ENCODE measurements at places on chromosomes 11 and 22.

DNA sequence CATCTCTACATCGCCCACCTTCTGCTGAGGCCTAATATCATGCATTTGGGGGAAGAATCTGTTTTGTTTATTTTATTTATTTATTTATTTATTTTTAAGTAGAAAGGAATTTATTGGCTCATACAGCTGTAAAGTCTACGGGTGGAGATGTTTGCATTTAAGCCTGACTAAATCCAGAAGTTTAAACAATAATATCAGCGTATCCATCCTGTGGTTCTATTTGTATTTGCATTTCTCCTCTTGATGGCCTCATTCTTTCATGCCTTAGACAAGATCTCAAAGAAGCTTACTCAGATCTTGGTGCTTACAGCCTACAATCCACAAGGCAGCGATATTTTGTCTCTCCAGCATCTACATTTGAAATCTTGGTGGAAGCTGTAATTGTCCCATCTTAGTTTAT, 67.1 kb upstream of the CARD18 start:
- DNase-seq, result no peak

DNA sequence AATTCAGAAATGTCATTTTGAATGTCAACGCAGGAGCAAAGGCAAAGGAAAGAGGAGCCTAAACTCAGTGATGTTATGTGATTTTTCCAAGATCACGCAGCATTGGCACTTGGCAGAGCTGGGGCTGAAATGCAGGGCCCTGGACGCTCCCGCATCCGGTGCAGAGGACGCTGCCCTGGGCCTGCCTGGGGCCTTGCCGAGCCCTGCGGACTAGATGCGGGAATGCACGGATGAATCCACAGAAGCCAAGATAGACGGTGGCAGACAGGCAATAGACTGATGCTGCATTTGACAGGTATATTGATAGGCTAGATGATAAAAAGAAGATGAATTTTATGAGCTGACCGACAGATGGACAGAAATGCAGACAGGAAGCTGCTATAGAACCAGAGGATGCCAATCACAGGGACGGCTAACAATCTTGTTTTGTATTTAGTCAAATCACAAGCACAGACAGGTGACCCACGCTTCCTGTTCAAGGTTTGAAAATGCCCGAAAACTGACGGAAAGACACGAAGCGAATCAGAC, 696 bp upstream of the MARK2 start:
- no peak for DNase-seq

DNA sequence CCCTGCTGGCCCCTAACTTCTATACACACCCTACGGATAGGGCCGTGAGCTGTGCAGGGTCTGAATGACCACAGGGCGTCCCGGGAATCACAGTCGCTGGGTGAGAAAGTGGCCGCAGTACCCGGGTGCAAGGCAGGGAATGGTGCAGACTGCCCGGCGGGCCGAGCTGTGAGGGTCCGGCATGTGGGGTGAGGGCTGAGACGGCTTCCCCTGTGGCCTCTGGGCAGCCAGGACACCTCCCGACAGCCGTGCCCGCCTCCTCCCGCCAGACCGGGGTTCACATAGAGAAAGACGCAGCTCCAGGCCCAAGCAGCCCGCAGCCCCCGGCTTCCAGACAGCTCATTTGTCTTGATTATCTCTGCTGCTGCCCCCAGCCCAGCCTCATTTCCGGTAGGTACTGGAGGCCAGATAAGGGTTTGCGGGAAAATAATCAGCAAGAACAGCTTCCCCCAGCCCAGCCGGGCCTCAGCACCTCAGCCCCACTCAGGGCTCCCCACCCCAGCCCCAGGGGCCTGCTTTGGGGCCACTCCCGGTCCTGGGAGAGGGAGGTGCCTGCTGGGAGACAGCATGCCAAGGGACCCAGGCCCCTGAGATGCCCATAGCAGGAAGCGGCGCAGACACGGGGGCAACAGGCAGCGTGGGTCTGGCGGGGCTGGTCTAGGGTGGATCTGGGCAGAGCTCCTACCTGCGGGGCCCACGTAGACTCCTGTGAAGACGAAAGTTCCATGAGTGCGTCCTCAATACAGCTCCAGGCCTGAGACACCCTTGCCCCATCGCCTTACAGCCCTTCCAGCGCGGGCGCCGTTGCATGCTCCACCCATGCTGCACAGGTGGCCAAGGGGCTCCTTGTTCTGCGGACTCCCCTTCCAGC, 123.1 kb downstream of the BRD1 start:
- no peak for DNase-seq

- no peak for DNase-seq
These were observed 94.2 kb downstream of the FCHSD2 start for GRCh38 chr11:73047773-73048371.

DNA sequence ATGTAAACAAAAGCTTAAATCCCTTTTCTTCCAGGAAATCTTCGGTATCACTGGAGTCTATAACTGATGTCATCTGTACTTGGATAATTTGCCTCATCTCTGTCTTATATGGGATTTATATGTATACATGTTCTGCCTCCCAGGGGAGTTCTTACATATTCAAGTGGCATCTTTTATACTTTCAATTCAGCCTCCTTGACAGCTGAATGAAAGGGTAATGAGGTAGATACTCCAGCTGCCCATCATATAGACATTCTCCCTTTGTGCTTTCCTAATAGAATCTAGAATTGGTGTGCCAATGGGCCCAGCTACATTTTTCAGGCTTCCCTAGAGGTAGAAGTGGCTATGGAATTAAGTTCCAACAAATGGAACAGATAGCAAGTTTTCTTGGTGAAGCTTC, 223.8 kb downstream of the LRRC4C start:
- DNase-seq, result no peak

DNA sequence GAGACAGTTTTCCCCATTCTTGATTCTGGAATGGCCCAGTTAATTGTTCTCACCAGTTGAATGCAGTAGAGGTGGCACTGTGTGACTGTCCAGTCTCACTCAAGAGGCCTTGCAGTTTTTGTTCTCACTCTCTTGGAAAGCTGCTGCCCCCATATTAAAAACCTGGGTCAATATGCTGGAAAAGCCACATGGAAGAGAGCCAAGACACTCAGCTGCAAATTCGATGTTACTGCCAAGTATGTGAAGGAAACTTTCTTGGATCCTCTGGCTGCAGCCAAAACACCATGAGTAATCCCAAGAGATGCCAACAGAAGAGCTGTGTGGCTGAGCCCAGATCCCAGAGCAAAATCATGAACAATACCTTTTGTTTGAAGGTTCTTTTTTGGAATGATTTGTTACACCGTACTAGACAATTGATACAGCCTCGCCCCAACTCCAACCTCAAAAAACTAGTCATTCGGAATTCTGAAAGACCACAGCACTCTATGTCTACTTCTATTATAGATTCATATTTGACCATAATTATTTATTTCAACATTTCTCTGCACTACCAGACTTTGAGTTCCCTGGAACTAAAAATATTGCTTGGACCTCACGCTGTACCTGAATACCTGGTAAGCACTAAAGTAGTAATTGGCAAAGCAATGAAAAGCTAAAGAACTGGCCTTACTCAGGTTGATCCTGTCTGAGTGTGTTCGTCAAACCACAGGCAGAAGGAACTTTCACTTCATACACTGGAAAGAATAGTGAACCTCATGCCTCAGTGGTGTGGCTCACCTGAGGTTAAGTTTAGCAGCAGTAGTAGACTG, 378.8 kb downstream of the ETS1 start:
- no peak for DNase-seq

All from activated CD4-positive, alpha-beta T cell treated with anti-CD3 and anti-CD28 coated beads for 4 hours (primary cell).